ENCODE measurements at places on chromosomes 5 and 9.

DNA sequence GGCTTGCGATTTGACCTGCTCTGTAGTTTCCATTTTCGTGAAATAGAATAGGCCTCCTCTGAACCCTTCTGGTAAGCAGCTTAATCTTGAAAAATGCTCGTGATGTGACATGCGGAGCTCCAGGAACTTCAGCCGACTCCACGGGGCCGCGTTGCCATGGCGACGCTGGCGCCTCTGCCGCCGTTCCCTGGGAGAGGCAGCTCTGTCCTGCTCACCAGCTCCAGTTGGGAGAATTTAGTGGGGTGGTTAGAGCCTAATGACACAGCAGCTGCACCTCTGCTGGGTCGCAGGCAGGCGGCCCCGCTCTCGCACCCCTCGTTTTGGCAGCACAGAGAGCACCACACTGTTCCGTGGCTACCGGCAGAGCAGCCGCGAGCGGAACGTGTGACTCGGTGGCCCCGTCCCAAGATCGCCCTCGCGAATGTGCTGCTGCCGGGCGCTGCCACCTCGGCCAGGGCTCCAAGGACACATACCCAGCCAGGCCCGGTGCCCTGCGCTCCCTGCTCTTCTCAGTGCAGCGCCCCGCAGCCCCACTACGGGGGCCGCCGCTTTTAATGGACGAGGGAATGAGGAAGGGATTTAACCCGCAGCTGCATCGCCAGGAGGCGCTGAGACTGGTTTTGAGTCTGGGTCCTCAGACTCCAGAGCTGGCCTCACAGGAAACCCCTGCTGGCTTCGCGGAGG, 131.2 kb upstream of the LMX1B start:
- DNase-seq: no peak

DNA sequence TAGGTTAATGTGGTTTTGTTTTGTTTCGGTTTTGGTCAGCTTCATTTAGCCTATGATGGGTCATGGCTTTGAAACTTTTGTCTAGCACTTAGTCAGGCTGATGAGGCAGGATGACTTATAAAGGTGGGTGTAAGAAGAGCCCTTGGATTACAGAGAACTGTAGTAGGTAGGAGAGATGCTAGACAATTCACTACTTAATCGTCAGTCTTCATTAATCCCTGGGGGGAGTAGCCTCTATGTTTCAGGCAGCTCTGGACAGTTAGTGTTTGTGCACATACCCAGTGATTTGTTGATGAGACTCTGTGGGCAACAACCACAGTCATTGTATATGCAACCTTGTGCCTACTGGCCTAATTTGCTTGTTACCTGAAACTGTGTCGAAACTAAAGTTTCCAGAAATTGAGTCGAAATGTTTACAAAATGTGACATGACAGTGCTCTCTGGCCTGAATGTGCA, 113.3 kb downstream of the MTREX start:
- no peak for DNase-seq

DNA sequence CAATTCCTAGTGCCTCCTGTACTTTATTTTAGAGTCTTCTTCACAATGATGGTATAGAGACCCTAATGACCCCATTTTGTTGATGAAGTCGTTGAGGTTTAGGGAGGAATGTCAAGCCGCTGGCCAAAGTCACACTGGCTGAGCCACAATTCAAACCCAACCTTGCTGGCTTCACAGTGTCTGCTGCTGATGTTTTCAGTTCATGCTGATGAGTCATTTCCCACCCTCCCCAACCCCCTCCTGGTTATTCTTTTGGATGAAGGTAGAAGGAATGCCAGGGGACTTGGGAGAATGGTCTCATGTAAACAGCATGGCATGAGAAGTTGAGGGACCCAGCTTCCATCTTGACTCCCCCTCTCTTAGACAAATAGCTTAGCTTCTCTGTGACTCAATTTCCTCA, 68.6 kb downstream of the TMEM252 start:
- no peak for DNase-seq

GRCh38 chr5:107325866-107326265, 344.9 kb downstream of the EFNA5 start:
- no peak for DNase-seq

DNA sequence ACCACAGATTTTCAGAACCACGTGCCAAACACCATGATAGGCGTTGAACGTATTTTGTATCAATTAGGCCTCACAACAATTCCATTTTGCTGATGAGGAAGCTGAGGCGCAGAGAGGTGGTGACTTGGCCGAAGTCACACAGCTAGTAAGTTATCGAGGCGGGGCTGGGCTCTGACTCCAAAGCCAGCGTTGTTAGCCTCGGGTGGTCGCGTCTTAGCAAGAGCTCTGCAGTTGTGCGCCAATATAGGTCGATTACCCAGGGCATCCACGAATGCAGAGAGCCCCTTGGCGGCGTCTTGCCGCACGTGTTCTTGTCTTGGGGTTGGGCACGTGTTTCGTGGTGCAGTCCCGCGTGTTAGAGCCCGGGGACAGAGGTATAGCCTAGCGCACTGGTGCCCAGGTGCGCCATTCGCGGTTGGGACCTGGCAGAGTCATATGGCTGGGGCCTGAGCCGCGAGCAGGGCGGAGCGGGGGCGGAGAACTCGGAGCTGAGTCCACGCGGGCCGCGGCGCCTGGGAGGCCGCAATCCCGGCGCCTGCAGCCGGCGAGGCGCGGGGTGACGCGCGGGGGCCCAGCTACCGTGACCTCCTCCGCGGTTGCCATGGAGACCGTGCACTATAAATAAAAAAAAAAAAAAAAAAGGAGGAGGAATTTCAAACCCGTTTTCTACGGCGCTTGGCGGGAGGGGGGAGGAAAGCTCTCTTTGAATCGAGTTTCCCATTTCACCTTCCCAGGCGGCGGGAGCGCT, 62.3 kb downstream of the CXXC5 start:
- no peak for DNase-seq

GRCh38 chr5:151458314-151458713, 10.9 kb downstream of the SLC36A1 start:
- DNase-seq: no peak

DNA sequence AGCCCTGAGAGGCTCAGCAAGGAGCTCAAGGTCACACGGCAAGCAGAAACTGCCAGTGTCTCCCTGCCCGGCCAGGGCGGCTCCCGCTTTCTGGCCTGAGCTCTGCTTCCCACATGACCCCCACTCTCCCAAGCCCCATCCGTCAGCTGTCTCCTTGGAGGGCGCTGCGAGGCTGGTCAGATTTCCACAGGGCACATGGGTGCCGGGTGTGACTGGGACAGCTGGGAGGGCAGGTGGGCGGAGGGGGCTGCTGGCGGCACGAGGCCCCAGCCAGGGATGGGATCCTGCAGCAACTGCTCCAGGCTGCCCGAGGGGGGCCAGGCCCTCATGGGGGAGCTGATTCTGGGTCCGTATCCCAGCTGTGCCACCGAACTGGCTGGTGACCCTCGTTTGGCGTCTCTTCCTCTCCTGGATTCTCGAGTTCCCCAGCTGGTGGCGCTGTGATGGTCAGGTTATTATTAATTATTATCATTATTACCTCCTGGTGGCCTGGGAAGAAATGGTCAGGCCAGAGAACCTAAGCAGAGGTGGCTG, 12.9 kb upstream of the WDR38 start:
- no peak for DNase-seq

GRCh38 chr9:136138566-136138965, 19.9 kb upstream of the TMEM250 start:
- no peak for DNase-seq

DNA sequence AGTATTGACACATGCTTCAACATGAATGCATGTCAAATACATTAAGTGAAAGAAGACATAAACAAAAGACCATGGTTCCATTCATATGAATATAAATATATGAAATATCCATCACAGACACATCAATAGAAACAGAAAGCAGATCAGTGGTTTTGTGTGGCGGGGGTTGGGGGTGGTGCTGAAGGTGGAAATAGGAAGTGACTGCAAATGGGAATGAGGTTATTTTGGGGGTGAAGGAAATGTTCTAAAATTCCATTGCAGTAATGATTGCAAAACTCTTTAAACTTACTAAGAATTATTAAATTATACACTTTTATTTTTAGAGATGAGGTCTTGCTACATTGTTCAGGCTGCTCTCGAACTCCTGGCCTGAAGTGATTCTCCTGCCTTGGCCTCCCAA, 28.7 kb downstream of the TAF1L start:
- no peak for DNase-seq

- DNase-seq: no peak
Measured at GRCh38 chr9:96667363-96667728, 12.2 kb upstream of the PRXL2C start.

DNA sequence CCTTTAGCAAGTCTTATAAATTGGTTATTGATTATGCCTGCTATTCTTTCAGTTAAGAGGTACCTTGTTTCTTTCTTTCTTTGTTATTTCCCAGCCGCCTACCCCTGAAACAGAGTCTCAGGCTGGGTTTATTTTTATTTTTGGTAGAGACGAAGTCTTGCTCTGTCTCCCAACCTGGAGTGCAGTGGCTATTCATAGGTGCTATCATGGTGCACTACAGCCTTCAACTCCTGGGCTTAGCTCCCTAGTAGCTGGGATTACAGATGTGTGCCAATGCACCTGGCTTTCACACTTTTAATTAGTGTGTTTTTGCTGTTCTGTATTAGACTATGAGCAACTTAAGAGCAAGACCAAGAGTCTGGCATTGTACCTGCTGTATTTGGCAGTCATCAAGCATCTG, 14.2 kb downstream of the MAML1 start:
- DNase-seq: no peak

DNA sequence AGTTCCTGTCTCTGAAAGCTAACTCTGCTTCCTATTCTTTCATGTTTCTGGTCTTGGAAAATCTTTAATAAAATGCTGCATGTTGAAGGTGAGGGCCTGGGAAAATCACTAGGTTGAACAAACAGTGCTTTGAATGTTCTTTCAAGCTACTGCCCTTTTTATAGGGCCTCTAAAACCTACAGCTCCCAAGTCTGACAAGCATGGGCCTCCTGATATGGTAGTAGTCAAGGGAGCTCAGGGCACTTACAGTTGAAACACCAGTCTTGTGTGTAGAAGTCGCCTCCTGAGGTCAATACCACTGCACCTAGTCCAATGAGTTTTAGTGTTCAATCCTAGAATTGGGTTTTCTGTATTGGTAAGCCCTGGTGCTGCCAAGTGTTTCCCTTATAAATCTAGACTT, 20.5 kb downstream of the VLDLR start:
- DNase-seq: no peak

DNA sequence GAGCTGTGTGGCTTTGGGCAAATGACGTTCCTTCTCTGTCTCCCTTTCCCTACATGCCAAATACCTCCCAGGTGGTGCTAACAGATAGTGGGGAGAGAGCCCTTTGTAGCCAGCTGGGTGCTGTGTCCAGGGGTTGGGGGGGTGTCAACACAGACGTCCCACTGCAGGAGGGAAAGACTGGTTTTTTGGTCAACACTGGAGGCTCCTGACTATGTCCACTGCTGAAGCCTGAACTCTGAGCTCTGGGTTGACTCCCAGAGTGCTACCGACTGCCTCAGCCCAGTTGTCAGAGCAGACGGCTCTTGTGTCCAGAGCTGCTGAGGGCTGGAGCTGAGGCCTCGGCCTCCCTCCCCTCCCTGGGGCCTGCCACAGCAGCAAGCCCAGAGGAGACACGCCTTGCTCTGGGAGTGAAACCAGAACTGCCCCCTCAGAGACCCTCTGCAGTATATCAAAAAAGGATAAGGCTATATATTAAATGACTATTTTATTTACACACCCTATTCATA, 14.8 kb upstream of the SLC25A51 start:
- no peak for DNase-seq

DNA sequence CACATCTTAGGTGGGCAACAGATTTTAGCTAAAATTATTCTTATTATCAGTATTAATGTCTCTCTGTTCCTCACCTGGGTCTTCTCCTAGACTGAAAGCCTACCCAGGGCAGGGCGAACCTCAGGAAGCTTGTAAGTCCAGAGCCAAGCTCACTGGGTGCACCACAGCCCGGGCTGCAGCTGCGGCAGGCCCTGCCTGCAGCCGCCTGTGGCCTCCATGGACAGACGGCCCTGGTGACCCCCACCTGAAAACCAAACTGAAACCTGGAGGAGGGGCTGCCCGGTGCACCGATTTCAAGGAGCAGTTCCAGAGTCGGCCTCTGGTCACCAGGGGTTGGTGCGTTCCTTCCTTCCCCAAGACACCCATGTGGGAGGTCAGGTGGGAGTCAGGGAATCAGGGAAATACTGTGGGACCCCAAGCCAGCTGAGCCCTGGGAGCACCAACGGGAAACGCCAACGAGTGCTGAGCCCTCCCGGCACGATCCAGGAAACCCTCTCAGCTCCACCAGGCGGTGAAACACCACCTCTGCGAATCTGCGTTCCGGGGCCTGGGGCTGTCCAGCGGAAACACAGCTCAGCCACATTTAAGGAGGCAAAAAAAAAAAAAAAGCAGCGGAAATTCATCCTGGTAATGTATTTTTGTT, 68.6 kb upstream of the PPP1R26 start:
- DNase-seq: no peak

DNA sequence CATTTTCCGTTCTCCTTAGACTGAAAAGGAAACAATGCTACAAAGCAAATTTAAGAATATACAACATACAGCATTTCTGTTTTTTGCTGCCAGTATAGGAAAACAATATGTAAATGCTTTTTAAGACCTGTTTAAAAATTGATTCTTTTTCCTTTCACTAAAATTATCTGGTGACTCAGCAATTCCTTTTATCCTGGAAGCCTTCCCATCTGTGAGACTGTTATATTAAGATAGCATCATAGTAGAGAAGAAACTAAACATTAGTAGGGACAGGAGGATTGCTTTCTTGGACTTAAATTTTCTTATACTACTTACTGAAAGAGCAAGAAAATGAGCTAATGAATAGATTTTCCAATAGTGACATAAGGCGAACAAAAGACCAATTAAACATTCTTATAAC, 30.0 kb upstream of the GPR21 start:
- DNase-seq: no peak

- DNase-seq: no peak
Measured at GRCh38 chr5:81212211-81212751, 20.8 kb upstream of the CKMT2 start.

GRCh38 chr5:119063579-119064379, 7.1 kb upstream of the DMXL1 start:
- DNase-seq: no peak

GRCh38 chr9:87862536-87863268, 20.0 kb upstream of the SPATA31E1 start:
- DNase-seq: no peak

DNA sequence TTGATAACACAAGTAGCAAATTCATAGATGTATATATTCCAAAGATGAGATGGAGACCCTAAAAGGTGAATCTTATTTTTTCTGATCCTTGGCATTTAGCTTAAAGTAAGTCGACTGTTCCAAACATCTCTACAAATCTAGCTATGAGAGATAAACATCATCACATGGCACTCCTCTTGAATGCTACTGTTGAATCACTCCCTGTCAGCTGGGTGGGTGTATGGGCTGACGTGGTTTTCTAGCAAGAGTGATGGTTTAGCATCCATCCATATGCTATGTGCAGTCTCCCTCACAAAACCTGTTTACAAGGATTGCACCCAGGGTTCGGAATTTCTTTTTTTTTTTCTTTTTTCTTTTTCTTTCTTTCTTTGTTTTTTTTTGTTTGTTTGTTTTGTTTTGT, 13.8 kb downstream of the ACO1 start:
- DNase-seq: no peak

- DNase-seq: peak; percentile 67
Measured at GRCh38 chr5:112551419-112552032, 132.4 kb upstream of the EPB41L4A start.
